ENCODE measurements at places on chromosomes 7 and 10.

- no peak for DNase-seq
Measured at GRCh38 chr10:26970667-26971066, 109.9 kb upstream of the ABI1 start.

DNA sequence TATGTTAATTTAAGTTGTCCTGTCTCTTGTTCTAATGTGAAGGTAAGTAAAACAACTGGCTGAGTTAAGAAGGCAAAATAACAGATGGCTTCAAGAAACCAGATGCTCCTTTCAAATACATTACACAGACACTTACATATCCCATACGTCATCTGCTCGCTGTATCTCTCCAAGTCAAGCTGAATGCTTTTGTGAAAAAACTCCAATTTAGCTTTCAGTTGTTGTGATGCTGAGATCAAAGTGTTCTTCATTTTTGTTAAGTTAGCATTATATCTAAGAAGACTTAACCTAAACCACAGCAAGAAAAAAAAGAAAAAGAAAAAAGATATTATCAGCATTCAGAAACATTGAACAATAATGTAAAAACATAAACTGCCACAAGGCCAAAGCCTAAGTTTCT lies 18.5 kb upstream of the ERLIN1 start:
- no peak for DNase-seq

- no peak for DNase-seq
Measured at GRCh38 chr7:106031300-106032035, 68.4 kb downstream of the CDHR3 start.

- no peak for DNase-seq
Measured at GRCh38 chr10:69649786-69650550, 19.9 kb downstream of the FAM241B start.

DNA sequence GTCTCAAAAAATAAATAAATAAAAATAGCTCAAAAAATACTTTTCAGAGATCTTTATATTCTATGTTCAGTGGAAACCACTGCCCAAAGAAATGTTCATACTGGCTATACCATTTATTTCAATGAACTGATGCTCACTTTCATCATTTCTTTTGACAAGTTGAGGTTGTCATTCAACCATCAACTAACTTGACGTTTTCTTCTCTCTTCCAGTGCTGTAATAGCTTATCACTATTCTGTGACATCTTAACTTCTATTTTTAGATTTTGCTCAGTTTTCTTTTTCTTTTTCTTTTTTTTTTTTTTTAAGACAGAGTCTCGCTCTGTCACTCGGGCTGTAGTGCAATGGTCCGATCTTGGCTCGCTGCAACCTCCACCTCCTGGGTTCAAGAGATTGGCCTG lies 8.7 kb upstream of the CTAGE4 start:
- no peak for DNase-seq

DNA sequence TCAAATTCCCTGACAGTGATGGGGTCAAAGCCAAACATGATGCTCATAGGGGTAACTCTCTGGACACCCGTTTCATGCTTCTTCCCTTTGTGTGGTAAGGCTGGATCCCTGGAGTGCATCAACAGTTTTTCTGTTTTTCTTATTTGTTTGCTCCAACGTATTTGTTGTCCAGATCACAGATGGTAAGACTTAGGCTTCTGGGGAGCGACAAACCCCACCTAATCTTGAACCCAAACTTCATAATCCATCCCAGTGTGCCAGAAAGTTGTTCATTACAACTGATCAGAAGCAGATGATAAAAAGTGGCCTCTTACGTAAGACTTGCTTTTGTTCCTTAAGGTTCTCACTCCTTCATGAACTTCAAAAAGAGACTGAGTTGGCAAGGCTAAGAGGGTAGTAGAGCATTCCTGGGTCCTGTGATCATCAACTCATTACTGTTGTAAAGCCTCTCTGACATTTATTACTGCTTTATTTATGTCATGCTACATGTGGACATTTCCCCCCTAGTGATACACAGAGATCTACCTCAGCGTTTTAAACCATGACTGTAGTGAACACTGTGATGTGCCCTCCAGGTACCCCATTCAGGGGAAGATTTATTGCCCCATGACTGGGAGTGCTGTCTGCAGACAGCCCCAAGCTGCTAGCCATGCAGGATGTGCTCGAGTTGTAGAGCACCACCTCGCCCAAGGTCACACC lies 125.6 kb downstream of the CCDC71L start:
- DNase-seq, result no peak

- no peak for DNase-seq
Measured at GRCh38 chr7:142440219-142440905, 182.5 kb upstream of the PRSS58 start.

DNA sequence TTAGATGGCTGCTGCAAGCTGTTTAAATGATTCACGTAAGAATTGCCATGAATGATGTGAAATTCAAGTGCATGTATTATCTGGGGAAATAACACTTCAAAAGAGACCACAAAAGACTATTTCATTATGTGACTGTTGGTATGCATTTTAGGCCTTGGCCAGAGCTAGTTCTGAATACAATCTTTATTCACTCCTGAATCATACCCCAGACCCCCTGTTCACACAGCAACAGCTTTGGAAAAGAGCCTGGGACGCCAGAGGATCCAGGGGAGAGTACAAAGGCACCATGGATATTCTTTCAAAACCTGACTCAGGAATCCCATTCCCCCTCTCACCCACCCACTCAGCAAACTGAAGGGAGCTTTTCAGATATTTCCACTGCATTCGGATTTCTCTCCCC lies 377.1 kb upstream of the DPP6 start:
- DNase-seq, result no peak

DNA sequence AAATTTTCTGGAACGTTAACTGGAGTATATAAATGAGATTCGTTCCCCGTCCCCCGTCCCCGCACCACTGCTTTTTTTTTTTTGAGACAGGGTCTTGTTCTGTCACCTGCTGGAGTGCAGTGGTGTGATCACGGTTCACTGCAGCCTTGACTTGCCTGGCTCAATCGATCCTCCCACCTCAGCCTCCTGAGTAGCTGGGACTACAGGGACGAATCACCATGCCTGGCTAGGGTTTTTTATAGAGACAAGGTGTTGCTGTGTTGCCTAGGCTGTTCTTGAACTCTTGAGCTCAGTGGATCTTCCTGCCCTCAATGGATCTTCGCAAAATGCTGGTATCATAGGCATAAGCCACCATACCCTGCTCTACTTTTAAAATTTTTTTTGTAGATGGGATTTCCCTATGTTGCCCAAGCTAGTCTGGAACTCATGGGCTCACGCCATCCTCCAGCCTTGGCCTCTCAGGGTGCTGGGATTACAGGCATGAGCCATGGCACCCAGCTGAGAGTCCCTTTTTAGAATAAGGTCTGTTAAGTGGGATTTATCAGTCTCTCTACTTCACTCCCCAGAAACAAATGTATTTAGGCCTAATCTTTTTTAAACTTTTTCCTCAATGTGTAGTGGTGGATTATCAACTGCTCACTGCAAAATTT lies 122.9 kb downstream of the LYZL1 start:
- DNase-seq, result no peak

GRCh38 chr10:69959911-69960310 lies 92.7 kb upstream of the MACROH2A2 start:
- no peak for DNase-seq

- no peak for DNase-seq
Measured at GRCh38 chr7:110568932-110569331, 522.0 kb upstream of the LRRN3 start.

DNA sequence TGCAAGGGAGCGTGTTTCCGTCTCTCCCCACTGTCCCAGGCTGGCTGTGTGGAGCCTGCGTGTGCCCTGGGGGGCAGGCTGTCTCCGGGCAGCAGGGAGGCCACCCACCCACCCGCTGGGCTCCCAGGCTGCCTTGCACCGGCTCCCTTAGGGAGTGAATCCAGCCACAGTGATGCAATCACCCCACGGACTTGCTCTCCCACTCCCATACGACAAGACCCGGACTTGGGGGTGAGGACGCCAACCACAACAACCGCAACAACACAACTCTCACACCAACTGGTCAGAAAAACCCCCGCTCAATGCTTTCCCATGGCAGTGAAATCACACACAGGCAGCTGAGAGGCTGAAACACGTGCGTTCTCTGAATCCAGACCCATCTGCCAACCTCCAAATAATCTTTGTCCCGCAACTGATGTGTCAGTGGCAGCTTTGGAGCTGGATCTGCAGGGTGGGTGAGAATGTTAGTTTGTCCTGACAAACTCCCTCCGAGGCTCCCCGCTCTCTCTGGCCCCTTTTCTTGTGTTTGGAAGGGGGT lies 62.7 kb upstream of the DDC start:
- DNase-seq, result no peak

DNA sequence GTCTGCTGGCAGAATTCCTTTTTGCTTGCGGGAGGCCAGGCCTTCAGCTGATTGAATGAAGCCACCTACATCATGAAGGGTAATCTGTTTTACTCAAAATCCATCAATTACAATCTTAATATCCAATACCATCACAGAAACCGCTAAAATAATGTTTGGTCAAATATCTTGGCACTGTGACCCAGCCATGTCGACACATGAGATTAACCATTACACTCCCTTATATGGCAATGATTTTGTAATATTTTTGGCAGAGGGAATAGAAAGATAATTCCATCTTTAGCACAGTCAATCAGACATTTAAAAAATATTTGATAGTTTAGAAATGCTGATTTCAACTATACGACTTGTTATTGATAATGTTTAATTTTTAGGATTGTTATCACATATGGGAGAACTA lies 36.5 kb upstream of the SLC39A12 start:
- no peak for DNase-seq

- DNase-seq, result no peak
Measured at GRCh38 chr7:135977742-135978066, 545 bp upstream of the MTPN start.

GRCh38 chr7:9082203-9082602 lies 648.8 kb downstream of the NXPH1 start:
- DNase-seq, result no peak

GRCh38 chr7:127359011-127359410 lies 33.5 kb downstream of the ZNF800 start:
- DNase-seq, result no peak

- no peak for DNase-seq
Measured at GRCh38 chr10:60937784-60938654, 6.0 kb downstream of the RHOBTB1 start.

DNA sequence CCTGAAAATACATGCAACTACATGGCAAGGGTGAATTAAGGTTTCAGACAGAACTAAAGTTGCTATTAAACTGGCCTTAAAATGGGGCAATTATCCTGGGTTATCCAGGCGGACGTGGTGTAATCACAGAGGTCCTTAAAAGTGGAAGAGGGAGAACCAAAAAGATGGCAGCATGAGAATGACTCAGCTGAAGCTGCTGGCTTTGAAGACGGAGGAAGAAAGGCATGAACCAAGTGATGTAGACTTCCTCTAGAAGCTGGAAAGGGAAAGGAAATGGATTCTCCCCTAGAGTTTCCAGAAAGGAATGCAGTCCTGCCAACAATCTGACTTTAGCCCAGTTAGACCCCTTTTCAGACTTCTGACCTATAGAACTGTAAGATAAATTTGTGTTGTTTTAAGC lies 27.0 kb upstream of the UBN2 start:
- DNase-seq, result no peak

- no peak for DNase-seq
Measured at GRCh38 chr7:139811066-139811465, 18.0 kb upstream of the TBXAS1 start.

GRCh38 chr10:72563327-72563932 lies 62.4 kb downstream of the MICU1 start:
- no peak for DNase-seq

- DNase-seq, result no peak
Measured at GRCh38 chr7:157401567-157402387, 65.0 kb downstream of the DNAJB6 start.

- no peak for DNase-seq
Measured at GRCh38 chr7:151012911-151013347, 11.4 kb downstream of the ATG9B start.

GRCh38 chr7:131633342-131633843 lies 77.0 kb upstream of the PODXL start:
- DNase-seq, result no peak

- DNase-seq, result no peak
Measured at GRCh38 chr7:159040912-159041711, 103.6 kb downstream of the VIPR2 start.

DNA sequence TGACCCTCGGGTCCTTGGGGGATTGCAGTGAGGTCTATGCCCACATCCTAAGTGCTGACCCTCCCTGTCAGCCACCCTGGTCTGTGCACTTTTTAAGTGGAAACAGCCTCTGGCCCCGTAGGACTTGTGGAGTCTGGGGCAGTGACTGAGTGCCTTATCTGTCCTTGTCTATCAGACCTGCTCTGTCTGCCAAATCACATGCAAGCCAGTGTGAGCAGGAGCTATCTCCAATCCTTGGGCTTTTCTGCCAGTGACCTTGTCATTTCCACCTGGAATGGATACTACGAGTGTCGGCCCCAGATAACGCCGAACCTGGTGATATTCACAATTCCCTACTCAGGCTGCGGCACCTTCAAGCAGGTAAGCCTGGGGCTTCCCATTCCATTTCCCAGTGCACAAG lies 62.7 kb downstream of the C10orf120 start:
- DNase-seq, result peak; percentile 12

DNA sequence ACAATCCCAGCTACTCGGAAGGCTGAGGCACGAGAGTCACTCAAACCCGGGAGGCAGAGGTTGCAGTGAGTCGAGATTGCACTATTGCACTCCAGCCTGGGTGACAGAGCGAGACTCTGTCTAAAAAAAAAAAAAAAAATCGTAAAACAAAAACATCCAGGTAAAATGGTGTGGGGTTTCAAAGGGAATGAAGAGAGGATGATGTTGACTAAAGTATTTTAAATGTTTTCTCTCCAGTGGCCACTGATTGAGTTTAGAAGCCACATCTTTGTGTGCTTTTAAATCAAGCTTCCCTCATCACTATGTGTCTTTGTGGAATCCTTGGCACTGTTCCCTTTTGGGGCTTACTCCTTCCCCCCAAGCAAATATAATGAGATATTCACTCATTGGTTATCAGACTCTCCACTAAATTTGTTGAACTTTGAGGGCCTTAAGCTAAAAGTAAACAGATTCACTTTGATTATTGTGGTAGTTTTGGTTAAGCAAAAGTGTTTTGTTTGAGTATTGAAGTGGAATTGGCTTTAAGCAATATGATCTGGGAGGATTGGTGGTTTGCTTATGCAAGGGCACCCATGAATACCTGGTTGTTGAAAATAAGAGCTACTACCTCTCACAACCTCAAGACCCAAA lies 162.9 kb downstream of the CDK14 start:
- no peak for DNase-seq

- no peak for DNase-seq
Measured at GRCh38 chr10:128896963-128897362, 570.1 kb upstream of the MGMT start.

Measured in Peyer's patch (tissue), 4 donors.